Stimulated activated CD8-positive, alpha-beta memory T cell treated with anti-CD3 and anti-CD28 coated beads, Interleukin-4, amount 100 ng/mL, for 1 hour (primary cell): ENCODE measurements at places on chromosomes 11 and 22.

GRCh38 chr11:47220401-47220821 lies 5.6 kb downstream of the DDB2 start:
- DNase-seq = no peak

GRCh38 chr11:67289651-67290479 lies 762 bp downstream of the ANKRD13D start:
- DNase-seq = no peak

- no peak for DNase-seq
Measured at GRCh38 chr11:131712897-131713296, 342.5 kb downstream of the NTM start.

DNA sequence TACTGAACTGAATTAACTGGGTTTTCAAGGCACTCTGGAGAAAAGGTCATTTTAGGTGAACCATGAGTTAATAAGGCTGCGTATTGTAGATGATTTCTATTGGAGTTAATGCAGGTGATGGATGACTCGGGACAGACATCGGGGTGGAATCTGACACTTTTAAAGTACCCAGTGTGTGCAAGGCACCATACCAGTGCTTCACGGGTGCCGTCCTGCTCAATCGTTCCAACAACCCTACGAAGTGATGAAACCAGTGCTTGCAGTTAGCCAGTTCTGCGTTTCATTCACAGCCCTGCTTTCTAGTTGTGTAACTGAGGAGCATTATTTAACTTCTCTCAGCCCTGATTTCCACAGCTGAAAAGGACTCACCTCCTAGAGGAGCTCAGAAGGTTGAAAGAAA lies 216.5 kb downstream of the BARX2 start:
- no peak for DNase-seq

DNA sequence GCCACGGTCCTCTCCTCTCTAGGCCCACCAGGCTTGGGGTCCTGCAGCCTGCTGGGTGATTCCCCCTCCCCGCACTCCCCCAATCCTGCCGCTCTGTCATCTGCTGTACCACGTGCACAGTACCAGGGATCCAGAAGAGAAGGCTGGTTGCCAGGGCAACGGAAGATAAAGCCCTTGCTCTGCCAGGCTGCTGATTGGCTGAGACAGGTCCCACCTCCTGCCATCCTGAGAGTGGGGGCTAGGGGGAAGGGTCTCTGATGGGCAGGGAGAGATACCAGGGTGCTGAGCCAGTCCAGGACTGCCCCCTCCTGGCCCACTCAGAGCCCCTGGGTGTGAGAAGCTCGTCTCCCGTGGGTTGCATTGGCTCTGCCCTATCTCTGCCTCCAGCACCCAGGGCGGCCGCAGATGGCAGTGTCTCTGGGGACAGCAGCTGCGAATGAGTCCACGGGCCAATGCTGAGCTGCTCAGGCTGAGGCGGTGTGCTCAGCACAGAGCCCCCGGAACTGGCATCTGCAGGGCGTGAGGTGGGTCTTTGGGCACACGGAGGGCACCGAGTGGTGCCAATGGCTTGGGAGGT lies at the start of gene SMIM45:
TSS of gene SMIM45 (plus strand) at position 253 of the 577 bp plus-strand sequence.
- DNase-seq = no peak

DNA sequence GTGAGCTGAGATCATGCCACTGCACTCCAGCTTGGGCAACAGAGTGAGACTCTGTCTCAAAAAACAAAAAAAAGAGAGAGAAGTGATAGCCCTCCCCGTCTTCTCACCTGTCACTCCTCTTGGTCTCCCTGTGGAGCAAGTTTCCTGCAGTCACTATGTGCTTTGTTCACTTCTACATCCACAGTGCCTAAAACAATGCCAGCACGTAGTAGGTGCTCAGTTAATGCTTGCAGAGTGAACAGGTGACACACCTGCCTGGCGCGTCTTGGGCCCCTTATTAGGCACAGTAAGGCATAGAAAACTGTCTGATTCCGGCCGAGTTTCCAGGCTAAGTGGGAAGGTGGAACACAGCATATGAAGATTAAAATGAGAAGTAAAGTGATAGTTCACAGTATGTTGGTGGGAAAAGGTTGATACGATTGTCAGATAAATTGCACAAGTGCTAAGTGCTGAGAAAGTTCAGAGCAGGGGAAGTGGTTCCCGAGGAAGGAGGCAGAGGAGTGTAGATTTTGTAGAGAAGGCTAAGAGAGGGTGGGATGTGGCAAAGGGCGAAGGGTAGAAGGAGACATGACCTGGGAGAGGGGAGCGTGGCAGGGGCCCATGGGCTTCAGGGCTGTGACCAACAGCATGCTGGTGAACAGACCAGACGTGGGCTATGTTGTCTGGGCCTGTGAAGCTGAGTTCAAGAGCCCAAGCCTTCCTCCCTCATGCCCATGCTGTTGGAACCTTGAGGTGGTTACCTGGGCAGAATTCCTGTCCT lies 41.9 kb downstream of the BCR start:
- DNase-seq = no peak

- no peak for DNase-seq
Measured at GRCh38 chr11:17098038-17098437, 20.6 kb upstream of the RPS13 start.

DNA sequence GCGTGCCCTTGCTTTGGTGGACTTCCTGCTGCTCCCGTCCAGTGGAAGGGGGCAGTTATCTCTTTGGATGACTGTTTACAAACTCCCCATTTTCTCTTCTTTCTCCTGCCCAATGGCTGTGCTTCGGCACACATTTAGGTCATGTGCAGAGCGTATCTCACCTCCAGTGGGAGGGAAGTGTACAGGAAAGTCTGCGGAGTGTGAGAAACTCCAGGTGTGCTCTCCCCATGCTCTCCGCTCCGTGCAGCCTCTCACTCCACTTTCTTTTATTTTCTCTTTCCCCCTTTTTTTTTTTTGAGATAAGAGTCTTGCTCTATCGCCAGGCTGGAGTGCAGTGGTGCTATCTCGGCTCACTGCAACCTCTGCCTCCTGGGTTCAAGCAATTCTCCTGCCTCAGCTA lies 11.9 kb upstream of the TEF start:
- DNase-seq = no peak

DNA sequence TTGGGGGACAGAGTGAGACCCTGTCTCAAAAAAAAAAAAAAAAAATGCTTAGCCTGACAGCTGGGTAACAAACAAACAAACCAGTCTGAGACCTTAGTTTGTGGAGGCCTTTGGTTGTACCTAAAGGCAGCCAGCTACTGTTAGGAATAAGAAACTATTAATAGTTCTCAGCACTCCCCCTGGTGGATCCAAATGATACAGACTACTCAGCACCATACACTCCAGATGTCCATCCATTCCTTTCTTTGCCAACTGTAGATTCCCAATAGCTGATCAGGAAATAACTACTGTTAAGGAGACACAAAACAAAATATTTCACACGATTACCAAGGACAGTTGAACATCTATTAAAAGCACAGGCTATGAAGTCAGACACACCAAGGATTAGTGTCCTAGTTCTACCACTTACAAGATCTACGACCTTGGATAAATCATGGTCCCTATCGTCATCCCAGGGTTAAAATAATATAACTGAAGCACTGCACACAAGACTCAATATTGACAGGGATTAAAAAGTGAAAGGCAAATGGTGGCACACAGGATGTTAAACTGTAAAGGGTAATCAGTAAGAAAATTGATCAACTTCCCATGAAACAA lies 17.2 kb downstream of the CLDN25 start:
- no peak for DNase-seq
